ENCODE measurements at places on chromosomes 16 and 17. TPM values are rescaled to one million over a fixed set of nuclear protein-coding genes. Genes with fewer than 3 reads are reported as not detected.

VAT1L gene
- 22.0 TPM for total RNA-seq

- H3K27ac ChIP-seq: no peak overlapping the region
- H3K4me1 ChIP-seq: no peaks in the 10 kb centered on the region
- H3K27me3 ChIP-seq: no peaks in the 10 kb centered on the region
- H3K36me3 ChIP-seq: peaks cover 49% of the 10 kb centered on the region
Observed at GRCh38 chr17:76065775-76066174, 6.5 kb downstream of the SRP68 start.

NPIPA2 gene
- total RNA-seq: 6.7 TPM

TOP2A gene
- 258 TPM for total RNA-seq

DNA sequence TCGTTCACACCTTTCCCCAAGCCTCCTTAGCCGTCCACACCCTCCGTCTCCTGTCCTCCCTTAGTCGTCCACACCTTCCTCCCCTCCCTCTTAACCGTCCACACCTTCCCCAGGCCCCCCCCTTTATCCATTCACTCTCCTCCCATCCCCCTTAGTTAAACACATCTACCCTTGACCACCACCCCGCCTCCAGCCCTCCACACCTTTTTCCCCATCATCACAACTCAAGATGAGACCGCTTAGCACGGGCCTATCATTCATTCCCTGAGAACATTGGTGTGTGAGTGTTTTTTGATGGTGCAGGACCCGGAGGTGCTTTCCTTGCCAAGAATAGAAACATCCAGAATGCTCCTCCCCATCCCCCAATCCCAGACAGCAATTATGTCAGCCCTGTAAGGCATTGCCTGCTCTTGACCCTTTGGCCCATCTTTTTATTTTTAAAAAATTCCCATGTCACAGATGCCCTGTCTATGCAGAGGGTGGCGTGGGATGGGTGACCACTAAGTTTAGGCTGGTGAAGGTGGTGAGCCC is 1.4 kb downstream of the TENT4B start:
- DNase-seq: peak; percentile 25
- peaks cover 16% of the 10 kb centered on the region for H3K4me1 ChIP-seq
- H3K27ac ChIP-seq: no peak overlapping the region
- H3K4me3 ChIP-seq: peak overlapping the region; percentile 90
- H3K36me3 ChIP-seq: no peaks in the 10 kb centered on the region

DNA sequence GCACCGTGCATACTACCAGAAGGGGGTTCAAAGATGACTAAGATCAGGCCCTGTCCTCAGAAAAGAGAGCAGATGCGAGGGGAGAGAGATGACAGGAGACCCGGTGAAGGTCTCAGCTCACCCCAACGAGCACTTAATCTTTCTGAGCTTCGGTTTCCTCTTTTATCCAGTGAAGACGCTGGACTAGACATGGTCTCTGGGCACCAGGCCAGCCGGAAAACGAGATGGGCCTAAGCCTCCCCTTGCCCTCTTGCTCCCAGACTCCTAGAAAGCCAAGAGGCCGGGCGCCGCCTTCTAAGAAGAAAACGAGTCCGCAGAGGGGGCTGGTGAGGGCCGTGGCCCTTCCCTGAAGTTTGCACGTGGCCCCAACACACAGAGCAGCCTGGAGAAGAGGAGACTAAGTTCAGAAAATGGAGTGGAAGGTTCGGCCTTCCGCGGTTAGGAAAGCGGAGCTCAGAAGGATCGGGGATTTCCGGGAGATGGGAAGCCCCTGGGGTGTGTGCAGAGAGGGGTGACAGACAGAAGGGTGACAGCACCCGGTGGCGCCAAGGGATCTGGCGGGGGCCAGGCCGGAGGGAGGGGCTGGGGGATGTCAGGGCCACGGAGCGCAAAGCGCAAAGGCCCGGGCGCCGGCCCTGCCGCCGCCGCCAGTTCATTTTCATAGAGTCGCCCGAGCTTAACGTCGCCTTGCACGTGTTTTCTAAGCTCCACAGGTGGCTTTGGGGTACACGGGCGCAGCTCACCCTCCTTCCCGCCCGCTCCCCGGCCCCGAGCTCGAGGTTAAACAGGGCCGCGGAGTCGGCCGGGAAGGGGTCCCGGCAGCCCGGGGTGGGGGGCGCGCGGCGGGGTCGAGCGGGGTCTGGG is 42.1 kb upstream of the BHLHA9 start:
- peaks cover 77% of the 10 kb centered on the region for H3K27me3 ChIP-seq
- no peak overlapping the region for H3K27ac ChIP-seq
- peaks cover 3% of the 10 kb centered on the region for H3K4me1 ChIP-seq
- H3K36me3 ChIP-seq: no peaks in the 10 kb centered on the region
- peak; percentile 58 for DNase-seq

- DNase-seq: peak; percentile 60
- peak overlapping the region; percentile 58 for H3K4me3 ChIP-seq
Observed at GRCh38 chr17:81223762-81224130, 981 bp upstream of the CEP131 start.

Data from GM23338 (cell line).